ENCODE measurements at places on chromosomes 2 and 18.
A peak's percentile ranks its signal among the peaks of the same experiment; 100 is the strongest.

DNA sequence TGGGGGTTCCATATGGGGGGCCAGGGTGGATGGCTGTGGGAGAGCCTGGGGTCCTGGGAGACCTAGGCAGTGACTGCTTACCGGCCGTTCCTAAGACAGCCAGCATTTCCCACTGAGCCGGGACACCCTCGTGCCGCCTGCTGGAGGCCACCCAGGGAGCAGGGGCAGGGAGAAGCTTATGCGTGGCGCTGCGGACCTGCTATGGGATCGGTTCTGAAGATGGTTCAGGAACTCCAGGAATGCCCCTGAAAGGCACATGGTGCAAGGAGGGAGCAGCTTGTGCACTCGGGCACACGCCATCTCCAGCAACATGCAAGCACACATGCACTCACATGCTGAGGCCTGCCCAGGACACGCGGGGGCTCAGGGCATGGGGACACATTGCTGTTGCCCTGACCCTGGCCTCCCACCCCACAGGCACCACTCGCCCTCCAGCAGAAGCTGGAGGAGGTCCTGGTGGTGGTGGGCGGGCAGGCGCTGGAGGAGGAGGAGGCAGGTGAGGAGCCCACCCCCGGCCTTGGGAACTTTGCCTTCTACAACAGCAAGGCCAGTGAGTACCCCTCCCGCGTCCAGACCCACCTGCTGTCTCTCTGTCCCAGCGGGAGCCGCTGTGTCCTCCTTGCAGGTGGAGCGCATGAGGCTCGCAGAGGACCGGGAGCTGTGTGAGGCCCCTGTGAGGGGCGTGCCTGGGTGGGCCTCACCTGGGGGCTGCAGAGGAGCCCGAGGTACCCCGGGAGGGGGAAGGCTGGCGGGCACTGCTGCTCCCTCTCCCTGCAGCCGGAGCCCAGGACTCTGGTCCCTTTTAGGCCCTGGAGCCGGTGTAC, 4.1 kb downstream of the KLHL30 start:
- no peak for DNase-seq

- no peak for DNase-seq
These were observed 145.6 kb downstream of the NDUFA10 start for GRCh38 chr2:239879423-239880084.

- DNase-seq = no peak
These were observed 13.9 kb downstream of the CLASP1 start for GRCh38 chr2:121635371-121635770.

- no peak for DNase-seq
These were observed 34.5 kb downstream of the KCNE4 start for GRCh38 chr2:223086370-223086981.

- no peak for DNase-seq
These were observed 99.4 kb upstream of the TRIB2 start for GRCh38 chr2:12617366-12617765.

DNA sequence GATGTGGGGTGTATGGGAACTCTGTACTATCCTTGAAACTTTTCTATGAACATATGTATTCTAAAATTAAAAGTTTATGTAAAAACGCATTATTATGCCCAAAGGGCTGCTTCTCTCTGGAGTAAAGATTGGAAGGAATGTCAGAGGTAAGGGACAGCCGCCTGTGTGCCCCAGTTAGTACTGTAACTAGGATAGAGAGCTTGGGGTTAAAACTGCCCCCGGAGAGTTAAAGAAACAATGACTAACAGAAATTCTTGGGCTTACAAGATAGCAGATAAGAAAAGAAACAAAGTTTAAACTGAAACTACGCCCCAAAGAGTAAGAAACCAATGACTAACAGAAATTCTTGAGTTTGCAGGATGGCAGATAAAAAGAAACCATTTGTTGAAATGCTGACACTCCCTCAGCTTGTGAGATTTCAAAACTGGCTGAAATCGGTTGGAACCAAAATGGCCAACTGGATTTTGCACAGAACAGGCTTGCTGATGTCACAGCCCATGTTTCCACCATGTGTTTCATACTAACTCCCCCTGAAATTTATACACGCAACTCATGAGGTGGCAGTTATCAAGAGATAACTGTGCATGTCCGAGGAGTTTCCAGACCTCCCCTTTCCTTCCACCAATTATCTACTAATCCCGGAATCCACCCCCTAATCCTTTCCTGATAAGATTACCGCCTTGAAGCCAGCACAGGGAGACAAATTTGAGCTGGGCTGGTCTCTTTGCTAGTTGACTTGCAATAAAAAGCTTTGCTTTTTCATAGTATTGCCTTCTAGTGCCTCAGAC, 8.7 kb upstream of the TXNDC2 start:
- no peak for DNase-seq

DNA sequence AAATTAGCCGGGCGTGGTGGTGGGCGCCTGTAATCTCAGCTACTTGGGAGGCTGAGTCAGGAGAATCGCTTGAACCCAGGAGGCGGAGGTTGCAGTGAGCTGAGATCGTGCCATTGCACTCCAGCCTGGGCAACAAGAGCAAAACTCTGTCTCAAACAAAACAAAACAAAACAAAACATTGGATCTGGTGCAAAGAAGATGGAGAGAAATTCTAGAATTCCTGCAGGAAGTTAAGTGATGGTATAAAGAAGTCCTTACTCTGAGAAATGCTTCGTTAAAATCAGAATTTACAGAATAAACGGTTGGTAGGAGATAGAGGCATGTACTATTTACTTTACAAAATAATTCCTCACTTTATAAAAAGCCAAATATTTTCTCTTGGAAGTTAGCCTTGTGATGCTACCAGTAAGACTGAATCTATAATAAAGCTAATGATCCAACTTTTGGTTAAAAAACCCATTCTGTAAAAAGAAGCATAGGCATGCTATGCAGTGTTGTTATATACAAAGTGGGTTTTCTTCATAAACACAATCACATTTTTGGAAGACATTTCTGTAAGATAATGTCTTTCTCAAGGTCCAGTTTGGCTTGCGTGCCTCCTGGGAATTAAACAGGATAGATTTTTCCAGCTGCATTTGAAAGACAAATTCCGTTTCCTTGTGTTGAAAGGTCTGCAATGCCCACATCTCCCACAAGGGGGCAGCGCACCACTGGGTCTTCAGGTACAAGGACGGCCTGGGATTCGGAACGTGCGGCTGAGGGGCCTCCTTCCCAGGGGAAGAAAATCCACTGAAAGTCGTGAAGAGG, 35.6 kb upstream of the PNO1 start:
- peak; percentile 87 for DNase-seq

DNA sequence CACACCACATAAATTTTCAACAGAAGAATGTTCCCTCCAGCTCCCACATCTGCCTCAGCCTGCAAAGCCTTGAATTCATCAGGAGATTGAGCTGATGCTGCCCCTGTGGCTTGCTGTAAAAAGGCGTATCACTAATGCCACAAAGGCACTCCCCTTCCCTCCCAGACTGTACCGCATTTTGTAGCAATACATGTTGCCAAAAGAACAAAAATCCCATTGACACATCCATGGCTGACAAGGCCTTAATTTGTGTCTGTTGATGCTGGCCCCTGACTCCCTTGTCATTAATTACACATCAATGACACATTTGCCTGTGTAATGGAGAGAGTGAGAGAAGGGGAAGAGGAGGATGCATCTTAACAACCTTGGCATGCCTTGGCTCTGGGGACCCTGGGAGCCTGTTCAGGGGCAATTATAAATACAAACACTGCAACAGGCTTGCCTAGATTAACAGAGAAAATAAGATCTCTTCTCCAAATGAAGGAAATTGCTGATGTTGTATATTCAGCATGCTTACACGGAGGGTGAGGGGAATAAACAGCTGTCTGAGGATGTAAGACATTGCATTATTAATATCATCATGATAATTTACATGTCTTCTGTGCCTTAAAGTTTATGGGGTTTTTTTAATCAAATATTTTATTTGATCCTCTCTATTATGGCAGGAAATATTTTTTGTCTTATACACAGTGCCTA, 264.0 kb downstream of the SUCLG1 start:
- no peak for DNase-seq

DNA sequence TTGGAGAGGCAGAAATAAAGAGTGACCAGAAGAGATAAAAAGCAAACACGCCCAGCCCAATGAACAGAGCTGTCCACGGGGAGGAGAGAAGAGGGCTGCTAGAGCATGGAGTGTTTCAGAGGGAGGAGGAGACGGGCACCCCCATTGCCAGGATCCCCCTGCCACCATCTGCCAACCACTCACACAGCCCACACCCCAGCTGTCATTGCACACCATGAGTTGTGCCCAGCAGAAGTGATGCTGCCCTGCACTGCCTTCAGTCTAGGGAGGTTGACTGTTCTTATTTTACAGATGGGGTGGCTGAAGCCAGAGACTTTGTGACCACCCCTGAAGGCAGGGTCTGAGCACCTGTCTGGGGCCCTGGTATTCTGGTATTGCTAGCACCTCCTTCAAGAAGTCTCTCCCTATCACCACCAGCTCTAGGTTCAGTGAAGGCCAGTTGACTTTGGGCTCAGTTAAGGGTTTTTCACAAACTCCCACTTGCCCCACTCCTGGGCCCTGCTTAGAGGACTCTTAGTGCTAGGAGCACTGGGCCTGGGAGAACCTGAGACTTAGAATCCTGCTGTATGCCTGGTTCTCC, 2.4 kb downstream of the FABP1 start:
- no peak for DNase-seq

GRCh38 chr18:57320603-57321002, 31.8 kb upstream of the ST8SIA3 start:
- DNase-seq = no peak

GRCh38 chr18:45997700-45998151, 30.6 kb upstream of the EPG5 start:
- DNase-seq = peak; percentile 38
